Central memory CD8-positive, alpha-beta T cell (primary cell): ENCODE measurements at places on chromosomes 2 and 18.

DNA sequence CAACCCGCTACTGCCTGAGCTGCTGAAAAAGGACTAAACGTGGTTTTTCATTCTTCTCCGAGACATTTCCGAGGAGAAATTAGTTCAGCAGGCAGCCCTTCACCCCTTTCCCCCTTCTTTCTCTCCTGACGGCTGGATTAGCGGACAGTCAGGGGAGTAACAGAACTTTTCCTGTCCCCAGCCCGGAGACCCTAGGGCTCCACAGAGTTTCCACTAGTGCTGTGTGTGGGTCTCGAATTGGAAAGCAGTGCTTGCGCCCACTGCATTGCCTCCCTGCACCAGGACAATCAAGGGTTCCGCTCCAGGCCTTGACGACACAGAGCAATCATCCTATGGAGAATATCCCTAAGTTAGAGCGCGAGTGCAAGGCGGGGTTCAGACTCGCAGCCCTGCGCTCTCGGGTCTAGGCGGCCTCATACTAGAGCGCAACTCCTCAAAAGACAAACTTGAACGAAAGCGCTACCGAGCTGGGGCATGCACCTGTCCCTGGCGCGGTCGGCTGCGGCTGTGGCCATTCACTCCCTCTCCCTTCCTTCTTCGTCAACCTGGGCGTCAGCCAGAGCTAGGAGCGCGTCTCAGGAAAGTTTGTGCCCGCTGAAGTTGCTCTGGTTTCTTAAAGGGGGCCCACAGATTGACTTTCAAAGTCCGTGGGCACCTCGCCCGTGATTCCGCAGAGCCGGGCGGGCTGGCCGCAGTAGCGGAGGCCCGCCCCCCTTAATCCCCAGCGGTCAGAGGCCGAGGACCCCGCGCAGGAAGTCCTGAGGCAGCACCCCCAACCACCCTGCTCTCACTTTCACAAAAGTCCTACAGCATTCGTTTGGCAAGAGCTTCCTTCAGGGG is 801 bp downstream of the OSR1 start:
- DNase-seq: no peak

DNA sequence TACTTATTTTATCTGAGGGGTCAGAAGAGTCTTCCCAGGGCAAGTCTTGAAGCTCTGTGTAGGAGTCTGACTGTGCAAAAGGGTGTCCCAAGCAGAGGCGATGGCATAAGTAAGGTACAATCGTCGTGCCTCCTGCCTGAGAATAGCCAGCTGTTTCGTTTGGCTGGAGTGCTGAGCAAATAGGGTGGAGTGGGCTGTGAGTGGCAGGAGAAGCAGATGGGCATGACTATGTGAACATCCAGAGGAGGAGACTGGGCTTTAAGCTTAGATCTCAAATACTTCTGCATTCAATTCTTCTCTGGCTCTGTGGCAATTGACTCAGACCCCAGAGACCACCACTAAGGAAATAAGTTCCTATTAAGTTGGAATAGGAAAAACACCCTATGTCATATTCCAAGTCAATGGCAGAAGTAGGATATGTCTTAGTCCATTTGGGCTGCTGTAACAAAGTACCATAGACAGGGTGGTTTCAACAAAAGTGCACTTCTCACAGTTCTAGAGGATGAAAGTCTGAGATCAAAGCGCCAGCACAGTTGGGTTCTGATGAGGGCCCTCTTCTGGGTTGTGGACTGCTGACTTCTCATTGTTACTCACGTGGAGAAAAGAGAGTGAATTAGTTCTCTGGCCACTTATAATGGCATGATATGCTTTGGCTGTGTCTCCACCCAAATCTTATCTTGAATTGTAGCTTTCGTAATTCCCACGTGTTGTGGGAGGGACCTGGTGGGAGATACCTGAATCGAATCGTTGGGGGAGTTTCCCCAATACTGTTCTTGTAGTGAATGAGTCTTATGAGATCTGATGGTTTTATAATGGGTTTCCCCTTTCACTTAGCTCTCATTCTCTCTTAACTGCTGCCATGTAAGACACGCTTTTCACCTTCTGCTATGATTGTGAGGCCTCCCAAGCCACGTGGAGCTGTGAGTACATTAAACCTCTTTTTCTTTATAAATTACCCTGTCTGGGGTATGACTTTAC is 120.2 kb downstream of the LPIN1 start:
- DNase-seq: no peak

DNA sequence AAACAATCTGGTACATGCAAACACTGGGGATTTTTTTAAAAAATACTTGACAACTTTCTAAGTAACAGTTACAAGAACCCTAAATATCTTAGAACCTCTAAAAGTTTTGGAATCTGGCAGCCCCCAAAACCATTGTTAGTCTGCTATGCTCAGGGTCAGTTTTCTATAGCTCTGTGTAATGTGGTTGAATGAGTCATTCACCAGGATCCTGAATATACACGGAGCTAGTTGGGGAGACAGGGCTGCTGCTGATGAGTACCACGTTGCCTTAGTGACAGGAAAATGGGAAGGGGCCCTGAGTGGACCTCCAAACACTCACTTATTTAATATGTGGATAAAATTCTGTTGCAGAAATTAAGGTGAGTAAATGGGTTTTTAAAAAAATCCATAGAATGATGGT is 36.9 kb upstream of the TANC1 start:
- no peak for DNase-seq

GRCh38 chr2:168336786-168337388 is 89.5 kb upstream of the STK39 start:
- DNase-seq: peak; percentile 28

- no peak for DNase-seq
Observed at GRCh38 chr18:58363767-58364540, 264.9 kb downstream of the ALPK2 start.

DNA sequence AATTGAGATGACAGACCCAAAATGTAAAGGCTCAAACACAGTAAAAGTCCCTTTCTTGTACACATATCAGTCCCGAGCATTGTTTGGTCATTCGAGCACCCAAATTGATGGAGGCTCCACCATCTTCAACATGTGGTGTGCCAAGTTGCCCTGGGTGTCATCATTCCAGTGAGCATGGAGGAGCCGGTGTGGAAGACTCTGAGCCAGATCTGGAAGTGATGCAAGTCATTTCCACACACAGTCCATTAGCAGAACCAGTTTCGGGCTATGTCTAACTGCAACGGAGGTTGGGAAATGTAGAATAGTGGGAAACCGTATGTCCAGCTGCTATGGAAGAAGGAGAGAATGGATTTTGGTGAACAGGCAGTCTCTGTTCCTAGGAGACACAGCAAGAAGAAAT is 40.9 kb upstream of the BZW1 start:
- no peak for DNase-seq

DNA sequence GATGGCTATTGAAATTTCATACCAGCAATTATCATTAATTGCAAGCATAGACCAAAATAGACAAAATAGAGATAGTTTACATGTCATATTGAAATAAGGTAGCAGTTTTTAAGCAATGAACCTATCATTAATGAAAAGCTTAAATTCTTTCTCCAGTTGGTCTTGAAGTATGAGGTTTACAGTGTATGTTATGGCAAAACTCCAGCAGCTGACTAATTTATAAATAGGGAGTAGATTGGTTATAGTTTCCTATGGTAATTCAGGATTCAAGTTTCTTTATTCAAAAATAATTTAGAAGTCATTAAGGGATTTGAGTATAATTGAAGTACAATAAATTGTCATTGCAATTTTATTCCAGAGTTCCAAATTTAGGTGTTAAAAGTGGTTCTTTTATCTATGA is 69.6 kb upstream of the COL5A2 start:
- DNase-seq: no peak
